Stomach (tissue), 19 donors: ENCODE measurements at places on chromosomes 2 and 18. TPM values are rescaled to one million over a fixed set of nuclear protein-coding genes. Genes with fewer than 3 reads are reported as not detected.
A peak's percentile ranks its signal among the peaks of the same experiment; 100 is the strongest.

GALNT5 gene
- 18.0 TPM for total RNA-seq

GRCh38 chr2:223959688-223960087 lies 2.4 kb downstream of the MRPL44 start:
- peaks cover 22% of the 10 kb centered on the region for H3K36me3 ChIP-seq

DNA sequence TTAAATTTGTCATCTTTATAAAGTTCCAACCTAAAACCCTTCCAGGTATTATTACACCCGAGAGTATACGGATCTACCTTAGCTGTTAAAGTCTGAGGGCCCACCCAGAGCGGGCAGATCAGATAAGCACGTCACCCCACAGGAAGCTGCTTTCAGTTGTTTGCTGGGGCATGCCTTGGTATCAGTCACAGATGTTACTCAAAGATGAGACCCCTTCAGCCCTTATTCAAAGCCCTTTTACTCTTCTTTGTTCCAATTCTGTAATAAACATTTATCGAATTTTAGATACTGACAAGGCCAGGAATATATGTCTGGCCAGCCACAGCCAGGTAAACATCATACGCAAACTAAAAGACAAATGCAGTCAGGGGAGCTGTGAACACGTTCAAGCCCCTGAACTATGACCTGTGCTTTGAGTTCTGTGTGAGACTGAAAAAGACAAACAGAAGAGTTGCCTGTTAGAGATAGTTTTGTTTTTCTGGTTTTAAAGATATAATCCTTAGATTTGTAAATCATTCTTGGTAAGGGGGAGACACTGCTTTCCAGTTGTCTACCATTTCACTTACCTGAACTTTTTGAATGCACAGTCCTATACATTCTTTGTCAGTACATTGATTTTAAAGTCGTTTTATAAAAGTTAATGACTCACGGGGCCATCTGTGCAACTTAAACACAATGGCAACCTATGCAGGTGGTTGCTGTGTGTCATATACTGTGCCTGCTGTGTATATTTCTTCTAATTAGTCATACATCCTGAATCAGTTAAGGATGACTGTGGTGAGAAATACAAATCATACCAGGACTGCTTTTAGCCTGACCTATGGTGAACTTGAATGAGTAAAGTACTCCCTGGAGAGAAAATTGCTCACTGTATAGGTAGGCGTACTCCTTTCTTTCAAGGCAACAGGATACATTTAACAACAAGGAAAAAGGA lies 100.5 kb upstream of the ITPRID2 start:
- H3K4me1 ChIP-seq, result peaks cover 9% of the 10 kb centered on the region
- peak overlapping the region; percentile 49 for H3K27ac ChIP-seq
- DNase-seq, result peak; percentile 63
- H3K36me3 ChIP-seq, result no peaks in the 10 kb centered on the region
- no peak overlapping the region for H3K4me3 ChIP-seq

GRCh38 chr2:77228391-77228790 lies 293.8 kb downstream of the LRRTM4 start:
- DNase-seq, result peak; percentile 69
- no peak overlapping the region for H3K4me3 ChIP-seq
- H3K27me3 ChIP-seq, result no peaks in the 10 kb centered on the region

DNA sequence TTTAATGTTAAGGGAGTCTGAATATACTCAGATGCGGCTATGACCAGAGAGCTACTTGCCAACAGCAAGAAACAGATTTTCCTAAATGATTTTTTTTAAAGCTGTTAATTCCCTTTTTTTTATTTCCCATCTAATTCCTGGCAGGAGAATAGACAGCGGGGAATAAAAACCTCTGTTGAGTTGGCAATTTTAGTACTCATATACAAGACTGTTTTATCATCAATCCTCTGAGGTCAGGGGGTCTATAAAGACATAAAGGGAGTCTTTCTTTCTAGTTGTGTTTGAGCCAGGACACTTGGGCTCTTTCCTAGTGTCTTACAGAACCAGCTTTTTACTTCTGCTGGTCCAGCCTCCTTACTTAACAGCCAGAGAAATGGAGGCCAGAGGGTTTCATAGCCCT lies 29.4 kb downstream of the MAIP1 start:
- H3K27me3 ChIP-seq, result no peaks in the 10 kb centered on the region
- H3K36me3 ChIP-seq, result no peaks in the 10 kb centered on the region
- peaks cover 5% of the 10 kb centered on the region for H3K4me1 ChIP-seq
- no peak overlapping the region for H3K4me3 ChIP-seq

- H3K27me3 ChIP-seq, result no peaks in the 10 kb centered on the region
- no peaks in the 10 kb centered on the region for H3K4me1 ChIP-seq
- H3K27ac ChIP-seq, result no peak overlapping the region
- H3K4me3 ChIP-seq, result no peak overlapping the region
These were observed 2.0 kb upstream of the ZAP70 start for GRCh38 chr2:97711394-97711711.

DNA sequence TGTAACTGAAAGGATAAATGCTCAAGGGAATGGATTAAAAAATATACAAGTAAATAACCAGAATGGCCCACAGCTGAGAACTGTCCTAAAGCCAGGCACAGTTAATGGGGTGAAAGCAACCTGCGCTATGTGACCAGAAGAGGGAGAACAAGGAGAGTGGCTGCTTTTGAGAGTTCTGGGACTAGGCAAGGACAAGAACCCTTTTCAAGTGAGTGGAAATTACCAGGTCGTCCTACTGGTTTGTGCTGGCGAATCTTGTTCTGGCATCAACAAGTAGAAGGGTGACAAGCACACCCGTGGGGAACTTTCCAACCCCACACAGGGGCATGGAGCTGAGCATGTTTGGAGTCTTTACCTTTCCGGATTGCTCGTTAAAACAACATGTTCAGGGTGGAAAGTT lies 82.8 kb downstream of the TMEM17 start:
- H3K27ac ChIP-seq, result no peak overlapping the region
- no peaks in the 10 kb centered on the region for H3K27me3 ChIP-seq
- peaks cover 11% of the 10 kb centered on the region for H3K4me1 ChIP-seq
- no peaks in the 10 kb centered on the region for H3K36me3 ChIP-seq

DNA sequence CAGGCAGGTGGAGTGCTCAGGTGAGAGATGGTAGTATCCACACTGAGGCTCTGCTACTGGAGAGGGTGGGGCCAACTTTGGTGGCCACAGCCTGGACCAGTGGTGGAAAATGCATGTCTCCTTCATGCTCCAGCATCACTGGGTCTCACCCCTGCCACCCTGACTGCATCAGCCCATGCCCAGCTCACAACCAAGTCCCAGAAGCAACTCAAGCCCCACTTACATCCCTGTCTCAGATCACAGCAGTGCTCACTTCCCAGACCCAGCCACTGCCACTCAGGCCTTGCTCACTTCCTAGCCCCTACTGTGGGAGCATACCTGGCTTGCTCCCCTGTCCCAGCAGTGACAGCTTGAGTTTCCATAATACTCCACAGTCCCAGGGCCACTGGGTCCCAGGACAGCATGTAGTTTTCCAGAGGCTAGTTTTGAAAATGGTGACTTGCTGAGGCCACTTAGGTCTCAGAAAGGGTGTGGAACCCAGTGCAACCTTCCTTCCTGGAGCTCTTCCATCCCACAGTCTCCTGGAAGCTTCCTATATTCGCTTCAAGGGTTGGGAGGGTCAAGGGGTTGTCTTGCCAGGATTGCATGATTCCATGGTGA lies 58.8 kb downstream of the GPC1 start:
- H3K27me3 ChIP-seq, result no peaks in the 10 kb centered on the region
- H3K36me3 ChIP-seq, result peaks cover 31% of the 10 kb centered on the region
- H3K27ac ChIP-seq, result no peak overlapping the region
- H3K4me3 ChIP-seq, result no peak overlapping the region
- no peaks in the 10 kb centered on the region for H3K4me1 ChIP-seq
- no peak for DNase-seq
